Suprapubic skin (tissue), 4 donors: ENCODE measurements at places on chromosomes 3 and 15. TPM values are rescaled to one million over a fixed set of nuclear protein-coding genes. Genes with fewer than 3 reads are reported as not detected.
A peak's percentile ranks its signal among the peaks of the same experiment; 100 is the strongest.

DNA sequence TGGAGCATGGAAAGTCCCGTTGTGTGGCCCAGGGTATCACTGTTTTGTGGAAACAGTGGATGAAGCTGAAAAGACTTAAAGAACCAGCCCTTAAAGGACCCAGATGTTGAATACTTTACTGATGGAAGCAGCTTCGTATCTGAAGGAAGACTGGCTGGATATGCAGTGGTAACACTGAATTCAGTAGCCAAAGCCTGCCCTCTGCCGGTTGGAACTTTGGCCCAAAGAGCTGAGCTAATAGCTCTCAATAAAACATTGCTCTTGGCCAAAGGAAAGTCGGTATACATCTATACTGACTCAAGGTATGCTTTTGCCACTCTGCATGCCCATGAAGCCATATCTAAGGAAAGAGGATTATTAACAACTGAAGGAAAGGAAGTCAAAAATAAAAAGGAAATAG, 885.4 kb downstream of the PDCD6IP start:
- DNase-seq = no peak
- H3K36me3 ChIP-seq = no peaks in the 10 kb centered on the region
- no peak overlapping the region for H3K4me3 ChIP-seq
- no peaks in the 10 kb centered on the region for H3K27me3 ChIP-seq

GRCh38 chr3:108953210-108953609, 469 bp downstream of the GUCA1C start:
- H3K27me3 ChIP-seq = no peaks in the 10 kb centered on the region
- H3K4me3 ChIP-seq = no peak overlapping the region
- H3K36me3 ChIP-seq = no peaks in the 10 kb centered on the region

- no peaks in the 10 kb centered on the region for H3K27me3 ChIP-seq
- peak overlapping the region; percentile 27 for H3K27ac ChIP-seq
- H3K4me1 ChIP-seq = peaks cover 21% of the 10 kb centered on the region
Observed at GRCh38 chr15:31235311-31236183, 91.1 kb upstream of the KLF13 start.

DNA sequence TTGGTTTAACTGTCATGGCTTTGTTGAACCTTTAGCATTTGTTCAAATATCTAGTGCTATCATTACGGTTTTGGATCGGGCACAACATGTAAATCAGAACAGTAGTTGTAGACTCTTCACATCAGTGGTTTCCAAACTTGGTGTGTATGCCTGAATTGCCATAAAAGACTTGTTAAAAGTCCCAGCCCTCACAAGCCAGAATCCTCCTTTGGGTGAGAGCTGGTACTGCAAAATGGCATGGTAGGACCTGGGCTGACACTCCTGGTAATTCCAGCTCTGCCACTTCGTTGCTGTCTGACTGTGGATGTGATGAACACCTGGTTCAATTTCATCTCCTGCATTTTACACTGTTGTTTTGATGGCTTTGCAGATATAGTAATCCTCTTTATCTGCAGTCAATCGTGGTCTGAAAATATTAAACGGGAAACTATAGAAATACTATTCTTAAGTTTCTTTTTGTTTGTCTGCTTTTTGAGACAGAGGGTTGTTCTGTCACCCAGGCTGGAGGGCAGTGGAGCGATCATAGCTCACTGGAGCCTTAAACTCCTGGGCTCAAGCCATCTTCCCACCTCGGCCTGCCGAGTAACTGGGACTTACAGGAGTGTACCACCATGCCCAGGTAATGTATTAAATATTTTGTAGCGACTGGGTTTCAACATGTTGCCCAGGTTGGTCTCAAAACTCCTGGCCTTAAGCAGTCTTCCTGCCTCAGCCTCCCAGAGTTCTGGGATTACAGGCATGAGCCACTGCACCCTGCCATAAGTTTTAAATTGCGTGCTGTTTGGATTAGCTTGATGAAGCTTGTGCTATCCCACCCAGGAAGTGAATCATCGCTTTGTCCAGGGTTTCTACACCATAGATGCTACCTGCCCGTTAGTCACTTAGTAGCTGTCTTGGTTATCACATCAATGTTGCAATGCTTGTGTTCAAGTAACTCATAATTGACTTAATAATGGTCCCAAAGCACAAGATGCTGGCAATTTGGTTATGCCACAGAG, 61.6 kb downstream of the RAB7A start:
- no peak overlapping the region for H3K27ac ChIP-seq
- H3K4me3 ChIP-seq = no peak overlapping the region
- H3K4me1 ChIP-seq = peaks cover 52% of the 10 kb centered on the region
- DNase-seq = no peak
- H3K27me3 ChIP-seq = no peaks in the 10 kb centered on the region

VPS13C gene
- 30.4 TPM for total RNA-seq

CYP8B1 gene
- not detected for total RNA-seq
